H54 (cell line): ENCODE measurements at places on chromosomes 3 and 15.

DNA sequence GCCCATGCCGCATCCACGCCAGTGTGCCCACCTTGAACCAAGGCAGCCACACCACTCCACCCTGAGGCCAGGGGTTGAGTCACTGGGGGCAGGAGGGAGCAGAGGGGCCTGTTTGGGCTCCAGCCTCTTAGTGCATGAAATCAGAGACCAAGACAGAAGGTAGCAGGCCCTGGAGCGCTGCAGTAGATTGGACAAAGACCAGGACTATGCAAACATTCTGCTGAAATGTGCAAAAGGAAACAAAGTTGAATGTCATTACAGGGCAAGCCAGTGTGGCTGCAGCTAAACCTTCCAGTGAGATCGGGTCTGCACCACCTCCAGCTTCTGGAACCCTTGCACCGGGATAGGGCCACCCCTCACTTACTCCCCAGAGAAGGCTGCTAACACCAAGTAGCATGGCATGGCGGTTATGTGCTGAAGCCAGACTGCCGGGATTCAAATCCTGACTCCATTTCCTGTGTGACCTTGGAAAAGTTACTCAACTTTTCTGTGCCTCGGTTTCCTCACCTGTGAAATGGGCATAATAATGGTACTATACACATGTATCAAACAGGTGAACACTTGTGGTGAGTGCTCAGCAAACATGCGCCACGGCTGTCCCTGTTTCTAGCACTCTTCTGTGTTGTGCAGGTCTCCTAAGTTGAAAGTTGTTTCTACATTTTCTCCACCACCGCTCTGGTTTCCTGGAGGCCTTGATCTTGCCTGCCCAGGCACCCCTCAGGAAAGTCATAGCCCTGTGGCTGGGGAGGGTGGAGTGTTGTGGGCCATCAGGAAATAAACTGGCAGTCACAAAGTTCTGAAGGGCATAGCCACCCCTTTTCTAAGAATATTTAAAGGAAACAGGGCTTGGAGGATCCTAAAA, 25.0 kb upstream of the GP9 start:
- DNase-seq, result no peak

- DNase-seq, result no peak
Observed at GRCh38 chr3:66018057-66019033, 20.4 kb downstream of the MAGI1 start.

GRCh38 chr3:66449411-66449974, 51.3 kb downstream of the LRIG1 start:
- no peak for DNase-seq

- no peak for DNase-seq
Observed at GRCh38 chr3:183350164-183350563, 78.3 kb downstream of the MCF2L2 start.

DNA sequence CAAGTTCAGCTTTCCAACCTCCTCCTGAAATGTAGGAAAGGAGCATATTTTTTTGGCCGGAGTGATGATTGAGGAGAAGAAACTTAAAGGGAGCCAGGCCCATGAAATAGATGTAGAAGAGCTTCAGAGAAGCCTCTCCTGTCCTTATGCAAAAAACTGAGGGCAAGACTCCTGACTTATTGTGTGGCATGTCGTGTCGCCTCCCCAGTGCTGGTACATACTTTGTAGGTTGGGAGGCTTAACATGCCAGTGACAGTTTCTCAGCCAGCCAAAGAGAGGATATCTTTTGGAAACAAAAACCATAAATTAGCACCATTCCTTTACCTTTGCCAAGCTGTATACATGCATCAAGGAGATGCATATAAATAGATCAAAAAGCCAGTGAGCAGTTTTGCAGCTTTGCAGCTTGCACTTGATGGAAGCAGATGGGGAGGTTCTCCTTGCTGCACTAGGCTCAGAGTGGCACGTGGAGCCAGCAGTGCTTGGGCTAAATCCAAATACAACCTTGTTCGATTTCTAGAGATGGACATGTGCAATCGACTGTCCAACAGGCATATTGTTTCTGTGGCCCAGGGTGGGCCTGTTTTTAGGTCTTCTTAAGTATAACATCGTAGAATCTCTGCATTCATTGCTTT, 10.2 kb downstream of the SLCO3A1 start:
- no peak for DNase-seq

- DNase-seq, result no peak
Observed at GRCh38 chr3:62940771-62941563, 65.8 kb upstream of the CADPS start.

- no peak for DNase-seq
Observed at GRCh38 chr3:167723025-167723512, 11.6 kb downstream of the PDCD10 start.

DNA sequence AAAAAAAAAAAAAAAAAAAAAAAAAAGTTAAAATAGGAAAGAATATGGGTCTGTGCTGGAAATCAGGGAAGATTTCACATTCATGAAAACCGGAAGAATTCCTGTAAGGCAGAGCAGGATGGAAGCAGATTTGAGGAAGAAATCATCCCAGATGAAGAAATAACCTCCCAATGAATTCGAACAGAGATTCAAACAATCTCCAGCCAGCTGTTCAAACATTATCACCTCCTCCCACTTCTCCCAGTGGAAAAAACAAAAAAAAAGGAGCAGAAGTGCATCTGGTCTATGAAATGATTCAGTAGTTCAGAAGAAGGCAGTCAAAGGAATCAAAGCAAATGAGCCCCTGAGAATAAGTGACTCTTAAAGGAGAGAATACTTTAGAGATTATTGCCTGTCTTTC, 33.1 kb downstream of the CP start:
- no peak for DNase-seq

DNA sequence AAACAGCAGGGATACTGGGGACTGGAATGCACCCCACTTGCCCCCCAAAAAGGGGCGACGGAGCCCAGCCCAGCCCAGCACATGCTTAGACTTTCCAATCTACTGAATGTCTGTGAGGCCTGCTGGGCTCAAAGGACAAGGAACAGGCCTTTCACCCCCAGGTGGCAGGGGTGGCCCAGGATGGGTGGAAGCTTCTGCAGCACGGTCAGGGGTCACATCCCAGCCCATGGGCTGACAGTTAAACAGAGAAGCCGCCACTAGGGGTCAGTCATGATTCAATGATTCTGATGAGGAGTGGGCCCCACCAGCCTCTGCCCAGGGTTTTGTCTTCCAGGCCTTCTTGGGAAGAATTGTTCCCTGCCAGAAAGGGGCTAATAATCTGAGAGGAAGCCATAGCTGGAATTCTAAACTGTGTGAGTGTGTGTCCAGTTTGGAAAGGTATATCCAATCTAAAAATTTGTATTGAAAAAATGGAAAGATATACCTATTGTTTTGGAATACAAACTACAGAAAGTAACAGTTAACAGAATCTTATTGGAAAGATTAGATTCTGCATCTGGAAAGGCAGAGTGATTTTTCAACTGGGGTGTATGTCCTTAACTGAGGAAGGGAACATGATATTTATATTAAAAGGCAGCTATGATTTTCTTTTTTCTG, 2.2 kb downstream of the CHRNB4 start:
- DNase-seq, result peak; percentile 33

DNA sequence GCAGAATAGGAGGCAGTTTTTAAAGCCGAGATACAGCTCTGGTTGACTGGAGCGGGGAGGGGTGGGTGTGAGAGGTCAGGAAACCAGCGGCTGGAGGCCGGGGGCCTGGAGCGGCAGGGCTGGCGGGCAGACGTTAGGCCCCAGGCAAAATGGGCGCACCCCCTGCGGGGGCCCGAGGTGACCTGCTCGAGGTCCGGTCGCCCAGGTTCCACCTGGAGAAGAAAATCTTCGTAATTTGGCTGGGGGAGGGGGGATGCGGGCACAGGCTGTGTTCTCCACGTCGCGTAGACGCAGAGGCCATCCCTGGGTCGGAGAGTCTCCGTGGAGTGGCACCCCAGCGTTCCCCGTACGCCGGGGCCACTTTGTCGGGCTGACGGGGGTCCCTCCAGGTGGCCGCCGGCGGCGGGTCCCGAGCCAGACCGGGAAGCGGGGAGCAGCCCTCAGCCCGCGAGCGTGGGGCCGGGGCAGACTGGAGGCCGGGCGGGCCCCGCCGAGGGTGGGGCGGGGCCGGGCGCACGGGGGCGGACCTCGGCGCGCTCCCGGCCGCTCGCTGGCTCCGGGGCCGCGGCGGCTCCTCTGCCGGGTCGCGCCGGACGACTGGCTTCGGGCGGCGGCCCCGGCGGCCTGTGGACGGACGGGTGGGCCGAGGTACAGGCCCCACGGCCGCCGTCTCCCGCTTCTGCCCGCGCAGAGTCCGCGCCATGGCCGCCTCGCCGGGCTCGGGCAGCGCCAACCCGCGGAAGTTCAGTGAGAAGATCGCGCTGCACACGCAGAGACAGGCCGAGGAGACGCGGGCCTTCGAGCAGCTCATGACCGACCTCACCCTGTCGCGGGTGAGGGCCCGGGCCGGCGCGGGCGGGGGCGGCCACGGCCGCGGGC, at the start of gene CRTC3:
Gene CRTC3 (plus strand): TSS at position 553 of the 879 bp plus-strand sequence. CDS start 149 bp downstream, at position 702.
- peak; percentile 50 for DNase-seq

- DNase-seq, result peak; percentile 75
Observed at GRCh38 chr3:53134631-53135232, 4.5 kb upstream of the RFT1 start.

- DNase-seq, result no peak
Observed at GRCh38 chr3:37241880-37242279, 67.5 kb upstream of the LRRFIP2 start.

GRCh38 chr15:83816124-83816883, 162.4 kb downstream of the ADAMTSL3 start:
- DNase-seq, result no peak

DNA sequence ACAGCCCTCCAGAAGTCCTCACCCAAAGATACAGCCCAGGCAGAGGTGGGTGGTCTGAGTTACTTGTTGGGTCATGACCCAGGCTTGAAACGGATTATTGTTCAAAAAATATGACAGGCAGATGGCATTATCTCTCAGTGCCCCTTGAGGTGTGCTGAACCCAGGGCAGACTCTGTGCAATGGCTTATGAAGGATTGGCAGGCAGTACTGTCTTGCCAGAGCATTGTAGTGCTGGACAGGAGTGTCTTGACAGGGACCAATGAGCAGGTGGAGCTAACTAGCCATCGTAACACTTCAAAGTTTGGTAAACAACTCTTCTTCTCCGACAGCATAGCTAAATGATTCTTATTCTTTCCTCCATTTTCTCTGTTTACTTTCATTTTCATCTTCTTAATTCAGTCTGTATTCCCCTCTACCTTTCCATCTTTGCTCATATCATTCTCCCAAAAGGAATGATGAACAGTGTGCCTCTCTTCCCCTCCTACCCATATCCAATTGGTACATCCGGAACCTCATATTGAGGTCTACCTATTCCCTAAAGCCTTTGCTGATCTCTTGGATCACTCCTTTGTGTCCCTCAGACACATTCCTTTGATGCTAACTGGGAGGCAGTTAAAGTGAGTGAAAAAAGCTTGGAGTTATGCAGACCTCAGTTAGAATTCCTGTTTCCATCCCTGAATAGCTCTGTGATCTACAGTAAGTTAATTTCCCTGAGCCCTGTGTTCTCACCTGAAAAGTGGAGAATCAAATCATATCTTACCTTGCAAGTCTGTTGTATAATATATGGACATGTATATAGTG, 2.6 kb upstream of the IL20RB start:
- DNase-seq, result no peak

- DNase-seq, result no peak
Observed at GRCh38 chr15:75058127-75058905, 34.9 kb downstream of the PPCDC start.

DNA sequence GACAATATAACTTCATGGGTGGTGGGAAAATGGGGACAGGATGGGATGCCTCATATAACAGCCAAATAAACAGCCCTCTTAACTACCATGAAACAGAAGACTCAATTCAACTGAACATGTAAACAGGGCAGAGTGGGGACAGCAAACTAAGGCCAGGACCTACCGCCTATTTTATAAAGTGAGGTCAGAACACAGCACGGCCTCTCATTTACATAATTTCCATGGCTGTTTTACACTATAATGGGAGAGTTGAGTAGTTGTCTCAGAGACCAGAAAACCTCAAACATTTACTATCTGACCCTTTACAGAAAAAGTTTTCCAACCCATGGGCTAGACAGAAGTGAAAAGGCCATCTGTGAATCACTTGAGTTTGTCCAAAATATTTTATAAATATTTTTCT, 56.7 kb upstream of the SNRPA1 start:
- DNase-seq, result no peak

- DNase-seq, result peak; percentile 38
Observed at GRCh38 chr15:29596266-29596665, 226.0 kb downstream of the TJP1 start.

DNA sequence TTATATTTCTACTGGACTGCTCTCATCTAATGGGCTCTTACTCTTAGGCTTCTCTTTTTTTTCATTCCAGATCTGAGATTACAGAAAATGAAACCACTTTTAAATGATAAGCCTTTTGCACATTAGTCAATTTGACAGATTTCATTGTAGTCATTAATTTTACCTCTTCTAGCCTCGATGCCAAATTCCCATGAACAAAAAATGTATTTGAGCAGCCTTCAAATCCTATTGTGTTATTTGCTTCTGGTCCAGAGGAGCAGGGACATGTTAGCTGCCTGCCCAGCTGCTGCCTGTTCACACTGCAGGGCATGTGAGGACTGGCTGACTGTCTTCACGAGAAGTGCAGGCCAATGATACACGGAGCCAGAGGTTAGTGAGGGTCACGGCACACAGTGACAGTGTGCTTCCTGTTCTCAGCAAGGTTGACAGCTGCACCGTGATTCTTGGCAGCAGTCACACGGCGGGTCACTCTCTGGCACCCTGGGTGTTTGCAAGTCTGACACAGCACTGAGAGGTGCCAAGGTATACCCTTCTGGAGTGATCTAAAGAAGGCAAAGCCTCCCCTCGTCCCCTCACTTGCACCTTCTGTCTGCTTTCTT, 40.8 kb downstream of the KAT2B start:
- DNase-seq, result no peak

GRCh38 chr15:78695854-78696253, 54.8 kb upstream of the CHRNB4 start:
- DNase-seq, result no peak

DNA sequence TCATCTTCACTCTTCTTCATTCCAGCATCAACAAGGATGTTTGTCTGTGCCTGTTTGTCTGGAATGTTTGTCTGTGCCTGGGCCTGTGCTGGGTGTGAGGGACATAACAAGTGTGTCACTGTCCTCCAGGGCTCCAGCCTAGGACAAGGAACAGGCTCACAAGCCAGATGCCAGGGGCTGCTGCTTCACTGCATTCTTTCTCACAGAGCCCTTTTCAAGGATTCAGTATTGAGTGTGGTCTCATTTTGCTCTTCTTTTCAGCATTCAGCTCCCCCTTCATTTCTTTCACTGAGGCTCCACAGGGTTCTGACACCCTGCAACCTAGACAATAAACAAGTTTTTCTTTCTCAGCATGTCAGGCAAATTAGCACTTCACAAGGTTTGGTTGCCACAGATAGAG, 43.6 kb upstream of the KY start:
- no peak for DNase-seq

- no peak for DNase-seq
Observed at GRCh38 chr3:47478022-47478421, 2.3 kb upstream of the SCAP start.

GRCh38 chr3:69699183-69699582, 40.1 kb upstream of the MITF start:
- DNase-seq, result no peak
